Stimulated activated naive CD4-positive, alpha-beta T cell (primary cell): ENCODE measurements at places on chromosomes 6 and 20.

GRCh38 chr6:118571121-118571520 is 23.0 kb downstream of the PLN start:
- DNase-seq: no peak

DNA sequence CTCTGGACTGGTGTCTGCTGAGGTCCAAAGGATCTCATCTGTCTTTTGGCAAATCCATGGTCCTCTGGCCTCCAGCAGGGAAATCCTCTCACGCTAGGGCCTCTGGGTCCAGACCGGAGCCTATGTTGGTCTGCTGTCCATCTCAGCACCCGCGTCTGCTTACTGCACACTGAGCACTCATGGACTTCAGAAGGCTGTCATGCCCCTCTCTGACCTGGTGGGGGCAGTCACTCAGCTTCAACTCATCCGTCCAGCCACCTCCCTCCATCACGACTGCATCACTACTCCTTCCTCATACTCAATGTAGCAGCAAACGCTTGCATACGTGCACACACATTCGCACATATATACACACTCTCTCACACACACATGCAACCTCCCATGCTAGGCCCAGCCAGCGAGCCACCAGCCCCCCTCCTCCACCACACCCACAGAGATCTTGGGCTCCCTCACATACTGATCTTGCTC is 33.3 kb downstream of the GABRR2 start:
- DNase-seq: no peak

GRCh38 chr6:112015725-112016124 is 38.2 kb upstream of the CCN6 start:
- no peak for DNase-seq

- no peak for DNase-seq
Measured at GRCh38 chr6:78268591-78269452, 598.5 kb upstream of the IRAK1BP1 start.
